Activated CD8-positive, alpha-beta memory T cell treated with anti-CD3 and anti-CD28 coated beads, Interleukin-2, amount 10 ng/mL, durations not matched to agents 7 days and 5 days (primary cell): ENCODE measurements at places on chromosomes 6 and 20. TPM values are rescaled to one million over a fixed set of nuclear protein-coding genes. Genes with fewer than 3 reads are reported as not detected.

The CRISP3 gene
- not detected for total RNA-seq

The RFX6 gene
- not detected for total RNA-seq

The PPP1R14C gene
- total RNA-seq, result 0.09 TPM

The ME1 gene
- 0.20 TPM for total RNA-seq

The DPPA5 gene
- total RNA-seq, result not detected

DNA sequence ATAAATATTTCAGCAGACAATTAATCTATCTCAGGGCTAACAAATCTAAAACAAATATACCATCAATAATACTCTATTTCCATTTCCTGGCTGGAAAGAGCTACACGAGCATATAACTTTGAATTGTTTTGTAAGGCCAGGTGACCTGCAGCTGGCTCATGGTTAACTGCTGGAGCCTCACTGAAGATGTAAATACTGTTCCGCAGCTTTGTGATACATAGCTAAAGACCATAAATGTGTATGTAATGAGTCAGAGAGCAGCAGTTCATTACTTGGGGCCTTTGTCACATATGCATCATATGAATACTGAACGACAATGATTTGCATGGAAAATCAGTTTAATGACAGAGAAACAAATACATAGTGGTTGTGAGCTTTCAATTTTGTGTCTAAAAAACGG is 109.4 kb upstream of the CCN2 start:
- H3K4me3 ChIP-seq, result no peak overlapping the region
- no peaks in the 10 kb centered on the region for H3K27me3 ChIP-seq
- no peak for DNase-seq
- H3K27ac ChIP-seq, result no peak overlapping the region

DNA sequence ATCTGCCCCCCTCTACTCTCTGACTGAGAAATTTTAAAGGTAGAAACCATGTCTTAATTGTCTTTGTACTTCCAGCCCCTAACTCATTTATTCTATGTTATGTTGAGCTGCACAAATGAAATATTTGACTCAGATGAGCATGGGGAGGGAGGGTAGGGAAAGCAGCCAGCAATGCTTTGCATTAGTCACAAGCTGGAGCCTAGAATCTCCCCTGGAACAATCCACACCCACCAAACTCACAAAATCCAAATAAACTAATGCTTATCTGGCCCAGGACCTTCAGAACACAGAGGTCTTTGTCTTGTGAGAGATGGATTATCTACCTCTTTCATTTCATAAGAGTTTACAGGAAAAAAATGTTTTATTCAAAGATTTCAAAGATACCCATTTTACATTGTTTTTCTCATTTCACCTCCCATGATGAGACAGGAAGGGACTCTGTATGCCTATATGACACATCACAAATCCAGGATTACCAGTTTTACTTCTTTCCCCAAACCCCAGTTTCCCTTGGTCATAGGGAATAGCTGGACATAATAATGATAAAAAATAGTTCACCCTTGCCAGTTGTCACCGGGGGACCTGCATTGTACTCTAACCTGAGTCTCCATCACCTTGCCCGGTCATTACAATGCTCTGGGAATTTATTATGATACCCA is 466.9 kb downstream of the KIF16B start:
- no peaks in the 10 kb centered on the region for H3K36me3 ChIP-seq
- no peaks in the 10 kb centered on the region for H3K4me1 ChIP-seq
- H3K27ac ChIP-seq, result no peak overlapping the region
- H3K27me3 ChIP-seq, result no peaks in the 10 kb centered on the region

DNA sequence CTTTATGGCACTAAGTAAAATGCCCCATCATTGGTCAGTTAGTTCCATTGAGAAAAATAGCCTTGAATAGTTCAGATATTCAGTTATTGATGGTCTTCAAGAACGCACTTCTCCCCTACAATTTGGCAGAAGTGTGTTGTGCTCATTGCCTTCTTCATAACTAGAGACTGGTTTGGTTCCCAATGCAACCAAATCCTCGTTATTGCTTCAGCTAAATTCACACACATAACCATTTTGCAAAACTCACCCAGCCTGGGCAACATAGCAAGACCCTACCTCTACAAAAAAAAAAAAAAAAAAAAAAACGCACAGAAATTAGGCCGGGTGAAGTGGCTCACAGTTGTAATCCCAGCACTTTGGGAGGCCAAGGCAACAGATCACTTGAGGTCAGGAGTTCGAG is 32.1 kb downstream of the ZNF217 start:
- DNase-seq, result no peak
- no peaks in the 10 kb centered on the region for H3K27me3 ChIP-seq
- H3K27ac ChIP-seq, result no peak overlapping the region

GRCh38 chr6:155078331-155078745 is 83.2 kb downstream of the TIAM2 start:
- H3K4me1 ChIP-seq, result peaks cover 25% of the 10 kb centered on the region
- H3K27ac ChIP-seq, result no peak overlapping the region
- no peaks in the 10 kb centered on the region for H3K27me3 ChIP-seq

GRCh38 chr20:63220696-63221399 is 4.9 kb upstream of the YTHDF1 start:
- H3K4me3 ChIP-seq, result no peak overlapping the region
- H3K36me3 ChIP-seq, result no peaks in the 10 kb centered on the region
- H3K27me3 ChIP-seq, result no peaks in the 10 kb centered on the region
- H3K4me1 ChIP-seq, result peaks cover 6% of the 10 kb centered on the region
- DNase-seq, result no peak

DNA sequence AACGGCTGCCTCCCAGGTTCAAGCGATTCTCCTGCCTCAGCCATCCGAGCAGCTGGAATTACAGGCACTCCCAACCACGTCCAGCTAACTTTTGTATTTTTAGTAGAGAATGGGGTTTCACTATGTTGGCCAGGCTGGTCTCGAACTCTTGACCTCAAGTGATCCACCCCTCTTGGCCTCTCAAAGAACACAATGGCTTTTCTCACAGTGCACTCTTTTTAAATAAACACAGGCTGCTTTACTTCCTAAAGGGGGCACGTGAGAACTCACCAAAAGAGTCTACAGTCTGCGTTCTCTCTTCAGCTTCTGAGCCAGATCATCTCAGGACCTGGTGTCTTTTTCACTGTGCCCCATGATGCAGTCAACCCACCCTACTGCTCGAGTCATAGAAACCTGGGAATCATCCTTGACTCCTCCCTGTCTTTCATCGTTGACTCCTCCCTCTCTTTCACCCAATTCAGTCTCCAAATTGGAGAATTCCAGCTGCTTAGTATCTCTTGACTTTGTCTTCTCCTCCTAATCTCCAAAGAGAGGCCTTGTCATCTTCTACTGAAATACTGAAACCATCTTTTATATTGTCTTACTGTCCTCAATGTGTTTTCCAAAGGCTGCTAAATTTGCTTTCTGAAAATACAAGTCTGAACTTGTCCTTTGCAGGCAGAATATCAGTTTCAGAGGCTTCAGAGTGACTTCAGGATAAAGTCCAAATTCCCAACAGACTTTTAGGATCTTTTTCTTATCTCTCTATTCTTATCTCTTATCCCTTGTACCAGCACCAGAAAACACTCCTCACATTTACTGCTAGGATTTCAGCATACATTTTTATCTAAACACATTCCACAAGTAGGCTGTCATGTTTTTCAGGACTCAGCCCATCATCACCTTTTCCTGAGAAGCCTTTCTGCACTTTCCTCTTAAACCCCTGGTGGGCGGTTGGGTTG is 323.4 kb downstream of the SYNE1 start:
- no peak for DNase-seq
- no peak overlapping the region for H3K4me3 ChIP-seq
- H3K27ac ChIP-seq, result no peak overlapping the region
- no peaks in the 10 kb centered on the region for H3K27me3 ChIP-seq

GRCh38 chr6:29553268-29554057 is 6.1 kb downstream of the UBD start:
- no peak for DNase-seq
- H3K4me3 ChIP-seq, result peak overlapping the region; percentile 31
- H3K27ac ChIP-seq, result no peak overlapping the region
- peaks cover 73% of the 10 kb centered on the region for H3K27me3 ChIP-seq
- H3K36me3 ChIP-seq, result peaks cover 1% of the 10 kb centered on the region

- DNase-seq, result no peak
- peaks cover 22% of the 10 kb centered on the region for H3K36me3 ChIP-seq
- H3K4me1 ChIP-seq, result peaks cover 2% of the 10 kb centered on the region
- no peaks in the 10 kb centered on the region for H3K27me3 ChIP-seq
These were observed 46.0 kb downstream of the STX7 start for GRCh38 chr6:132466952-132467351.

GRCh38 chr6:104940238-104940892 is 16.5 kb upstream of the LIN28B start:
- peaks cover 44% of the 10 kb centered on the region for H3K27me3 ChIP-seq
- peaks cover 7% of the 10 kb centered on the region for H3K36me3 ChIP-seq
- DNase-seq, result no peak
- peaks cover 9% of the 10 kb centered on the region for H3K4me1 ChIP-seq
